ENCODE measurements at places on chromosomes 6 and 20. TPM values are rescaled to one million over a fixed set of nuclear protein-coding genes. Genes with fewer than 3 reads are reported as not detected.

Gene OR2H1
- total RNA-seq = not detected

Gene TDRD6
- not detected for total RNA-seq

Gene EDN1
- total RNA-seq = 0.88 TPM

Gene HLA-E
- total RNA-seq = 142 TPM

Gene FAM162B
- not detected for total RNA-seq

Gene NKAIN4
- total RNA-seq = not detected

Gene PHIP
- total RNA-seq = 20.0 TPM

Gene NKX2-2
- not detected for total RNA-seq

Gene FABP7
- 1.4 TPM for total RNA-seq

Gene GPX5
- not detected for total RNA-seq

Data from RPMI7951 (cell line).